Bronchus fibroblast of lung (primary cell): ENCODE measurements at places on chromosomes 11 and 22. TPM values are rescaled to one million over a fixed set of nuclear protein-coding genes. Genes with fewer than 3 reads are reported as not detected.

TAGLN gene
- 492 and 515 TPM in 2 replicates for total RNA-seq

SLC5A12 gene
- not detected in 2 replicates for total RNA-seq

CECR2 gene
- total RNA-seq, result 0.15 and 0.17 TPM in 2 replicates

KRTAP5-9 gene
- total RNA-seq, result not detected in 2 replicates

DKK3 gene
- total RNA-seq, result 168 and 171 TPM in 2 replicates

TESMIN gene
- 3.4 and 4.0 TPM in 2 replicates for total RNA-seq

NCAM1 gene
- total RNA-seq, result 2.2 and 2.5 TPM in 2 replicates

KCNQ1OT1 gene
- 0.30 and 0.50 TPM in 2 replicates for total RNA-seq

CALCA gene
- not detected in 2 replicates for total RNA-seq

ABCC8 gene
- not detected in 2 replicates for total RNA-seq

CCDC34 gene
- 6.5 and 13.3 TPM in 2 replicates for total RNA-seq

ANKK1 gene
- total RNA-seq, result not detected in 2 replicates

APOL4 gene
- total RNA-seq, result not detected in 2 replicates

LGALS12 gene
- 0.30 TPM in 1 of 2 replicates, not detected in the other for total RNA-seq
